Esophagus muscularis mucosa (tissue), 4 donors: ENCODE measurements at places on chromosomes 4 and X. TPM values are rescaled to one million over a fixed set of nuclear protein-coding genes. Genes with fewer than 3 reads are reported as not detected.

The HS3ST1 gene
- total RNA-seq = 3.3 TPM

The C1QTNF7 gene
- total RNA-seq = 15.7 TPM

The TMPRSS11D gene
- total RNA-seq = not detected

The MCTS1 gene
- total RNA-seq = 14.6 TPM

The HSFX1 gene
- 1.2 TPM for total RNA-seq

The STBD1 gene
- total RNA-seq = 30.2 TPM

The TMEM144 gene
- 2.0 TPM for total RNA-seq

The FUNDC2 gene
- total RNA-seq = 94.7 TPM

The POF1B gene
- 0.45 TPM for total RNA-seq

The AKAP4 gene
- total RNA-seq = not detected

The TMPRSS11B gene
- 0.83 TPM for total RNA-seq

The ARX gene
- not detected for total RNA-seq

The ADH1B gene
- 359 TPM for total RNA-seq

The SHROOM3 gene
- total RNA-seq = 44.4 TPM

The DIAPH2 gene
- total RNA-seq = 41.8 TPM

The FREM3 gene
- total RNA-seq = not detected

The MAGEB17 gene
- total RNA-seq = 0.83 TPM

The NXT2 gene
- total RNA-seq = 2.2 TPM

The GASK1B gene
- 27.8 TPM for total RNA-seq

The RAB9B gene
- 8.9 TPM for total RNA-seq

The CSN2 gene
- total RNA-seq = not detected

The PAGE4 gene
- not detected for total RNA-seq

The AKAP14 gene
- not detected for total RNA-seq

The TBX22 gene
- not detected for total RNA-seq

The SLC34A2 gene
- total RNA-seq = 0.63 TPM

The CXorf49 gene
- total RNA-seq = not detected

The PCYT1B gene
- 9.8 TPM for total RNA-seq

The CLTRN gene
- 0.42 TPM for total RNA-seq

The SRPK3 gene
- 1.2 TPM for total RNA-seq

The GAGE12J gene
- total RNA-seq = not detected

The VGLL1 gene
- not detected for total RNA-seq

The SH3RF1 gene
- 10.0 TPM for total RNA-seq

The MAGEB16 gene
- total RNA-seq = not detected

The GLUD2 gene
- total RNA-seq = 0.83 TPM
